HCT116 (cell line): ENCODE measurements at places on chromosomes 2 and 18. TPM values are rescaled to one million over a fixed set of nuclear protein-coding genes. Genes with fewer than 3 reads are reported as not detected.

Gene IL1B
- not detected for total RNA-seq

Gene LOXHD1
- not detected for total RNA-seq

Gene VWA3B
- 0.47 TPM for total RNA-seq

Gene TMEM150A
- 9.9 TPM for total RNA-seq

Gene GCKR
- not detected for total RNA-seq

Gene CD28
- total RNA-seq, result 0.37 TPM

Gene REG3G
- total RNA-seq, result 0.86 TPM

DNA sequence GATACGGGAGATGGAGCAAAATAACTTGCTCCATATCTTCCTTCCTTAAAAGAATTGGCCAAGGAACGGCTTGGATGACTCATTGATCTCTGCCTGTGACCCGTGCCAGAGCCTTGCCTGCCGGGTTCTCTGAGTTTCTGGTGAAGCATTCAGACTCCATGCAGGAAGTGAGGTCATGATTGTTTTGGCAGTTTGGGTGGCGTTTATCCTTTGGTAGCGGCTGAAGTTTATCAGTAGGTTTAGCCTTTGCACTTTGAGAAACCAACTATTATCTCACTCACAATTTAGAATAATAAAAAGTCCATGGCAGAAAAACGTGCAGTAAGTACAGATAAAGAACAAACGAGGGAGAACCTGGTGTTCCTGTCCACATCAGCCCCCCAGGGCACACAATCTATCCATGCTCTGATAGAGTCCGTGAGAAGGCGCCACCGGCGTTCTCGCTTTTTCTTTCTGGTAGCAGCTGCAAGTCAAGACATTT lies 15.0 kb upstream of the CTAGE1 start:
- DNase-seq, result peak; percentile 26

GRCh38 chr18:66646609-66647008 lies 42.7 kb upstream of the CDH19 start:
- no peak for DNase-seq

DNA sequence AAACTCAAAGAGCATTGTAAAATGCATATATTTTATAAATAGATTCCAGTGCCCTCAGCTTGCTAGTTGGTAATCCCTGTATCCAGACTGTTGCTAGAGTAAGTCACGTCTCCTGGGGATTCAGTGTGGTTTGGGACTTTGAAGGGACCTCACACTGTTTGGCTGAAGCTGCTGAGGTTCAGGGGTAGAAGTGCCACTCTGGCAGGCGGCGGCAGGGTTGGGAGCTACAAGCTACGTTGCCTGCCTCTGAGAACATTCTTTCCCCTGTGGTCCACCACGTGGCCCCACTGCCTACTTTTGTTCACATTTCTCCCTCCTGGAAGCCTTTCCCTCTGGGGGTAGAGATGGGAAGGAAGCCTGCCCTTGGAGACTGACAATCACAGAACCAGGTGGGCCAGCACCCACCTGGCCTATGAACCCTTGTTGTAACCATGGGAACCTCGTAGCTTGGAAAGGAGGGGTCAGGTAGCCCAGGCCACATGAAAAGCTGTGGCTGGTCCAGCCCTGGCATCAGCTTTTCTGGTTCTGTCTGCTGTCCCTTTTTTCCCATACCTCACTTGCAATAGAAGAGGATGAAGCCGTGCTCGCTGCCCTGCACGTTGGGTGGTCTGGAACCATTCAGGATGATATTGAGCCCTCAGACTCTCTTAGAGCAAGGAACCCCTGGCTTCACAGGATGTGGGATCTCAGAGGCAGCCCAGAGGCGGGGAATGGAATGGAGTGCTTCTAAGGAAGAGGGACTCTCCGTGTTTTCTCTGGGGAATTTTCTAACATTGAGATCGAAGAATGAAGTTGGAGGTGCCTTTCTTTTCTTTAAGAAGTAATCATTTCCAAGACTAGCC lies 2.9 kb downstream of the RNF144A start:
- no peak for DNase-seq

DNA sequence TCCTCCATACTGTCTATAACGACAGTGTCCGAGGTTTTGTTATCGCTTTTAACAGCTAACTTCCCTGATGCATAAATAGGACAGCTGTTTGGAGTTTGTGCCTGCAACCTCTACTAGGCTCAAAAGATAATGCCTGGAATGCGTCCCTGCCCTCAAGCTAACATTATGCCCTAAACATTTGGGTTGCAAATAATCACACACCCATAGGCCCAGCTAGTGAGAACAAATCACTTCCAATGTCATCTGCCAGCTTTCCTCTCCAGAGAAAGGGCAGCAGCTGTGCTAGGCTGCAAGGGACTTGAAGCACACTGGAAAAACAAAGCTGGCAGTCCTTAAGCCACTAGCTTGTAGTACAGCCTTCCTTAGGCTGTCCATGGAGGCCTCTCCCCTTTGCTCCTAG lies 201.8 kb upstream of the LYPD1 start:
- DNase-seq, result no peak

DNA sequence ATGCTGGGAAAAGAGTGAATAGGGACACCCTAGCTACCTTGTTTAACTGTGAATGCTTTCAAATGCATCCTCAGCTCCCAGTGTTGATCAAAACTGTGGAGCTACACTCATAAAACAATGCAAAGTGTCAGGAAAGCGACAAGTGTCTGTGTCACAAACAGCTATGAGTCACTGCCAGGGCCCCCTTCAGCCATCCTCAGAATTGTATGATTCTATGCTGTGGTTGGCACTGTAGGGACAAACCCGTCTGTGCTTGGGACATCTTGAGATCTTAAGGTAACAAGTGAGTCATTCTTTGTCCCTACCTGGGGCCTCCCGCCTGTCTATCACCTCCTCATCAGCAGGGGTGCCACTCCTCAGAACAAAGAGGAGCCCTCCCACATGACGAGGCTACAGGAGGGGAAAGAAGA lies 42.4 kb downstream of the KLF7 start:
- peak; percentile 59 for DNase-seq

- no peak for DNase-seq
These were observed 89.3 kb downstream of the BCL2L11 start for GRCh38 chr2:111210036-111210435.

DNA sequence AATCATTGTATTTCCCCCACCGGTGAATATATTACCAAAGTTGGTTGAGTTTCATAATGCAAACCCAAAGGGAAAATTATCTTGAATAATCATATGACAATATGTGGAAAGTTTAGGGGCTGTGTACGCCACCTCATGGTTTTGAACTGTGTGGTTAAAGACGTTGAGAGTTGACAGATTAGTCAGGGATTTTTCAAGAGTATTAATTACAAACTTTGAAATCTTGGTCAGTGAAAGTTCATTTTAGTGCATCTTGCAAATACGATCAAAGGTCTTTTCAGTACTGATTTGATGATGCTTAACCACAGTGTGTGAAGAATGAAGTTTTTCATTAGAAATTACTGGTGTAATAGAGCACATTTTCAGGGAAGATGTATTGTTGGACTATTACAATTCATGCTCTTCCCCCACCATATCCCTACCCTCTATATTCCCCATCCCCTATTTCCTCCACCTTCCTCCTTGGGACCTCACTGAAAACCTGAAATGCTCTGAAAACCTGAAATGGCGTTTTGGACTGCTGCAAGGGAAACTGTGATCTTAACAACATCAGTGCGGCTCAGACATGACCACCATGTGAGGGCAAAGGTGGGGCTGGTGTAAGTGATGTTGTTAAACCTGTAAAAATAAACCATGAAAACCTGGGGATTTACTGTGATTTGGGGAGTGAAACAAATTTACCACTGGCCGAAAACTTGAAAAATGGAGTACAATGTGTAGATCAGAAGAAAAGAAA lies 4.5 kb upstream of the BCL2L11 start:
- DNase-seq, result no peak

DNA sequence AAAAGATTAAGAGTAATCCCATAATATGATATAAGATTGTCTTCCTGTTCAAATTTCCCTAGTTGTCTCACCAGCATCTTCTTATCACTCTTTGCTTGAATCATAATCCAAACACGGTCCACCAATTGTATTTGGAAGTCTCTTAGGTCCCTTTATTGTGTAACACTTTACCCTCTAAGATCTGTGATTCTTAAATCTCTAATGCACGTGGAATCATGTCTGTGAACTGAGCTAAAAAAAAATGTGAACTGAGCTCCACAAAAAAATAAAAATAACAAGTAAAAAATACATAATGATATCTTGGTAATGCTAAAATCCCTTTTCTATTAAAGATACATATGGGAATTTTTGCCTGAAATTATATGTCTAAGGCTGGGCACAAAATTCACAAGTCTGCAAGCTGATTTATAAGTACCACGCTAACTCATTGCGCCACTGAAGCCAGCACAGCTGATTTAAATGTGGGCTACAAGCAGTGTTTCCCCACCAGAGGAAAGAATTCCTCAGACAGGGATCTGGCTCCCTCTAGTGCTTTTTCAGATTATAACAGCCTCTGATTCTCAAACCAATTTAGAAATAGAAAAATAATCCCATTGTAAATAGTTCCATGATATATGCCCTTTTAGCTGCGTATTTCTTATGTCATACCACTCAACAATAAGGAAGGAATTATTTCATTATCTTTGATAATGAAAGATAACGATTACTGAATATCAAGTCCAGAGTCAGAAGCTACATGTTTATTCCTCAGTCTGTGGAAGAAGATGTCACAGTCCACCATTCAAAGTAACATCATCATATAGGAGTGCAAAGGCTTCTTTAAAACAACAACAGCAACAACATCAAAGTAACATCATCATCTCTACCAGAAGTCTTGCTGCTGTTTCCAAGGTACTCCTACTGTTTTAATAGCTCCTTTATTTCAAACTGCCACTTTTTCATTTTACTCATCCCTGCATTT lies 22.9 kb downstream of the RBM43 start:
- DNase-seq, result peak; percentile 45

- no peak for DNase-seq
These were observed 46.3 kb downstream of the MYO1B start for GRCh38 chr2:191291471-191291870.

DNA sequence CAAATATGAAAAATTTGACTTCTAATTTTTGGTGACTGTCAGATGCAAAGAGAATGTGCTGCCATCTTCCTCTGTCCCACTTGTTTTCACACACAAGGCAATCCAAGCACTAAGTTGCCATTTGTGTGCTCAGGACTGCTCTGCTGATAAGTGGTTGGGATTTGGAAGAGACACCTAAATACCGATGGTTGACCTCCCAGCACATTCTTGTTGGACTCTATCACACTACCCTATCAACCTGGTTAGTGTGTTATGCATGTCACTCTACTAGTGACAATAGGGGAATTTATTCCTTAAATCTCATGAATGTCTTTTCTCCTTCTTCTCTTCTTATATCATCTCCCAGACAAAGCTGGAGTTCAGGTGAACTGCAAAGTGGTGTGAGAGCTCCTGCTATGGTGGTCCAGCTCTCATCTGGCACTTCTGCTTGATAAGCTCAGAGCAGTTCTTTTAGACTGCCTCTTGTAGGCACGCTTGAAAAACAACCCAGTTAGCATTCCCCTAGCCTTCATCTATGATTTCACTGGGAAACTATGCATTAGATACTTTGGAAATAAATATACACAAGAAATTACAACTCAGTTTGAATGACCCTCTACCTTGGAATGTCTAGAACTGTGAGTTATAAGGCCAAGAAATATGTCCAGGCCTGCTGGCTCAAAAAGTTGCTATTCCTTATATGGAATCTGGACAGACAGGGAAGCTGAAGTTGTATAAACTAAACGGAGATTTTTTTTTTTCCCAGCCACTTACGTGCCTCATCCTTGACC lies 404.8 kb downstream of the MEIS1 start:
- no peak for DNase-seq

GRCh38 chr2:46643493-46643892 lies 164.1 kb downstream of the TMEM247 start:
- no peak for DNase-seq

- DNase-seq, result no peak
These were observed 283.6 kb upstream of the TRIB2 start for GRCh38 chr2:12432985-12433625.

GRCh38 chr2:222643134-222643533 lies 12.8 kb downstream of the FARSB start:
- DNase-seq, result no peak

DNA sequence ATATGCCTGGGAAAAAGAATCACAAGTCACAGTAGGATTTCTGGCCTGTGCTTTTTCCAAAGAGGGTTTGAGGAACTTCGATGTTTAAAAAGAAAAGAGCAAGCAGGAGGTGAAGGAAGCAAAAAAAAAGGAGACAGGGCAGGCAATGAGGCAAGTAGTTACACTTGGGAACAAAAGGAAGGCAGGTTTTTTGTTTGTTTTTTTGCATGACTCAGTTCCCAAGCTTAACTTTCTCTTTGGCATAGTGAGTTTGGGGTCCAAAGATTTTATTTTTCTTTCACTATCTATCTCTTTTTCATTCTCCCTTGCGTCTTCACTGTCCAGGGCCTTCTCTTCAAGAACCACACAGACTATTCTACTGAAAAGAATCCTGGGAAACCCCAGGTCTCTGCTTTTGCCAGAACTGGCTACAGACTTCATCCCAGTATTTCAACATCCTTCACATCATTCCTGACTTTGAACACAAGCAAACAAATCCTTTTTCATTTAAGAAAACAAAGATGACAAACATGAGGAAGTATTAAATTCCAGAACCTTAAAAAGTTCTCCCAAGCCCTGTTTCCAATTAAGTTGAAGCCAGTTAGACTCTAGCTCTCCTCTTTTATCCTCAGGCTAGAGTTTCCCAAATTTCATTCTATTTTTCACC lies 210.7 kb upstream of the RND3 start:
- DNase-seq, result no peak

DNA sequence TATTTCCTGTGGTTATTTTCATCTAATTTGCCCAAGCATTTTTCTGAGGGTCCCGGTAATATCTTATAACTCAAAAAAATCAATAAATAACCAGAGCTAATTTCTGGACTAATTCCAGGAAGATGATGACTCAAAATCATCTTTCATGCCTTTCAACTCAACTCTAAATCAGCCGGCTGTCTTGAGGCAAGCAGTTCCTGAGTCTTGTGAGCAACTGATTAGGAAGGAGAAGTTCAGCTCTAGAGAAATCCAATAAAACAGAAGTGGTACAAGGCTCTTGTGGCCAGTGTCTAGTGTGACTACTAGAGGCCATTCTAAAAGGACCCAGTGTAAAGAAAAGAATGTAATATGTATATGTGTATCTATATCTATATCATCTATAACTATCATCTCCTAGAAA lies 890.4 kb downstream of the TRIB2 start:
- no peak for DNase-seq

DNA sequence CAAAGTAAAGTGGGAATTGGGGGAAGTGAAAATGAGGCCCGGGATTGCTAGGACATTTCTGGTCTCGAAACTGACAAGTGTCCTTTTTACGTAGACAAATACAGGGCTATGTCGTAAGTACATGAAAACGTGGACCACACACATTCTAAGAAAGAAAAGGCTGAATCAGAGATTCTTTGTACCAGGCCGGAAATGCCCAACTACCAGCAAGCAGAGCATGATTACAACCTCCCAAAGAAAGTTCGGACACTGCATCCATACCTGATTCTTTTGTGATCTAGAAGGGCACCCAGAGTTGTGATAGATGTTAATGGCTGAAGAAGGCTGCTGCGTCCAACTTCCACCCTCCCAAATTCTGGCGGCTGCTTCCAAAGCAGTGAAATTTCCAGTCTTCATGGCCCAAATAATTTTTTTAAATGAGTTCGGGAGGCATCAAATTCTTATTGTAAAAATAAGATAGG lies 1.7 kb downstream of the RBMS1 start:
- DNase-seq, result no peak

- DNase-seq, result peak; percentile 19
These were observed 95.6 kb downstream of the GALNT3 start for GRCh38 chr2:165698444-165698884.
